ENCODE measurements at places on chromosomes 5 and 9.

- DNase-seq = no peak
Observed at GRCh38 chr9:124615100-124615742, 108.0 kb upstream of the NR5A1 start.

GRCh38 chr9:84174486-84174885, 166.1 kb downstream of the SLC28A3 start:
- no peak for DNase-seq

GRCh38 chr5:149803641-149804468, 73.7 kb downstream of the PPARGC1B start:
- DNase-seq = no peak

GRCh38 chr5:53543401-53543800, 17.0 kb upstream of the NDUFS4 start:
- DNase-seq = no peak

GRCh38 chr9:73080110-73080694, 71.5 kb upstream of the ANXA1 start:
- DNase-seq = no peak

GRCh38 chr5:138653502-138653901, 78.3 kb upstream of the HSPA9 start:
- no peak for DNase-seq

DNA sequence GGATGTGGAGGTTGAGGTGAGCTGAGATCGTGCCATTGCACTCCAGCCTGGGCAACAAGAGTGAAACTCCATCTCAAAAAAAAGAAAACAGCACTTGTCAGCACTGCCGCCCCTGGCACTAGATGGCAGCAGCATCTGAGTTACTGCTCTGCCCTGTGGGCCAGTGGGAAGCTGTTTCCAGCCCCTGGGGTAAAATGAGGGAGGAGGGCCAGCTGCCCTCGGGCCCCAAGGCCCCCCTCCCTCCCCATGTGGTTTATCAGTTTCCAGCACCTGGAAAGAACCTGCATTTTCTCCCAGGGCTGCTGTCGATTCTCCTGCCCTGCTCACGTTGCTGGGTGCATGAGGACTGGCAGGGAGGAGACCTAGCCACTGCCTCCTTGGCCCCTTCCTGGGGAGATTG, 13.2 kb upstream of the CEL start:
- DNase-seq = no peak

DNA sequence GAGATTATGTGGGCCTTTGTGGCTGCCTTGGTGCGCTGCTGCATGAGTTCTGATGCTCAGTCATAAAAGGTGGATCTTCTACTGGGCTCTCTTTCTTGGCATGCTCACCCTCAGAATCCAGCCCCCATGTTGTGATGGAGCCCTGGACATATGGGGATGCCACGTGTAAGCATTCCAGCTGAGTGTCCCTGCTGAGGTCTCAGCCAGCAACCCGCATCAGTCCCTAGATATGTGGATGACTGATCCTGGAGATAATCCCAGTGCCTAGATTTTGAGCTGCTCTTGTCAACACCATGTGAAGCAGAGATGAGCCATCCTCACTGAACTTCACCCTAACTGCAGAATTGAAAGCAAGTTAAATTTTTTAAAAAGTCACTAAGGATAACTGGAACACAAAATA, 390.1 kb downstream of the DMRT2 start:
- no peak for DNase-seq
